ENCODE measurements at places on chromosomes 2 and 18. TPM values are rescaled to one million over a fixed set of nuclear protein-coding genes. Genes with fewer than 3 reads are reported as not detected.

DNA sequence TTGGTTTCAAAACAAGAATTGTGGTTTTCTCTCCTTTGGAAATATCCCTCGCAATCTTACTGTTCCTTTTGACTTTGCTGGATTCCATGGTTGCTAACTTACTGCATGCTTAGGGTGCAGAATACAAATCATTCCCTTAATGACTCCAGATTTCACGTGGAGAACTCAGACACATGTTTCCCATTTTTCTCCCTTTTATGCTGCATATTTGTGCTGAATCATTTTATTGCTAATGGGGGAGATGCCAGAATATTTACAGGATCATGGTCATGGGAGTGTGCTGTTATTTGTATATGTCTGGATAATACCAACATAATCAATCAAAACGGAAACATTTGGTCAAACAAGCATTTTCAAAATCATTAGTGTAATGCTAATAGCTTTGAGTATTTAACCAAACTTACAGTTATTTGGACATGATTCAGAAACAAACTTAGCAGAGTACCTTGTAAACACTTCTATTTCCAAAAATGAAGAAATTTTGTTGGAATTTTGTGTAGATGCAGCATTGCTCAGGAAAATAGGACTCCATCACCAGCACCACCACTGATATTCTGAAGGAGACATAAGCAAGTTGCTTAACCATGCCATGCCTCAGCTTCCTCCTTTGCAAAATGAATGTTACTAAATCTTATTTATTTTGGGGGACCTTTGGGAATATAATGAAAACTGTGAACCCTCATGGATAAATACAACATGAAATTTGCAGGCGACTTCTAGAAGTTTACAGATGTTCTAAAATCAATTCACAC, 122.5 kb upstream of the RND3 start:
- no peaks in the 10 kb centered on the region for H3K4me1 ChIP-seq
- no peaks in the 10 kb centered on the region for H3K27me3 ChIP-seq
- DNase-seq = no peak
- H3K36me3 ChIP-seq = no peaks in the 10 kb centered on the region

DNA sequence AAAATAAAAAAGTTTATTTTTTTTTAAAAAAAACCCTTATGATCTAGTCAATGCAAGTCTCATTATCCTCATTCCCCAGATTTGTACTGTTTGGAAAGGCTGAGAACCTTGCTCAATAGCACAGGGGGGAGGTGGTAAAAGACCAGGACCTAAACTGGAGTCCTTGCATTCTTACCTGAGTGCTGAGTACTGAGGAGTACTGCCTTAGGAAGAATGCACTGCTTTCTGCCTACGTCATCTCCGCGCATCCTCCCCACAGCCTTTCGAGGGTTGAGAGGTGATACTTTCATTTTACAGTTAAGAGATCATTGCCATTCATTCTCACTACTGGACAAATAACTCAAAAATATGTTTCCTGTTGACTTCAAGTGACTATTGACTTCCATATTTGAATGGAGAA, 73.8 kb downstream of the MAP3K20 start:
- no peaks in the 10 kb centered on the region for H3K36me3 ChIP-seq
- no peak overlapping the region for H3K27ac ChIP-seq
- no peaks in the 10 kb centered on the region for H3K4me1 ChIP-seq
- H3K4me3 ChIP-seq = no peak overlapping the region
- no peaks in the 10 kb centered on the region for H3K27me3 ChIP-seq

- H3K27me3 ChIP-seq = no peaks in the 10 kb centered on the region
- H3K4me3 ChIP-seq = no peak overlapping the region
- H3K36me3 ChIP-seq = no peaks in the 10 kb centered on the region
- no peak for DNase-seq
Observed at GRCh38 chr2:208222351-208222750, 32.5 kb downstream of the IDH1 start.

DNA sequence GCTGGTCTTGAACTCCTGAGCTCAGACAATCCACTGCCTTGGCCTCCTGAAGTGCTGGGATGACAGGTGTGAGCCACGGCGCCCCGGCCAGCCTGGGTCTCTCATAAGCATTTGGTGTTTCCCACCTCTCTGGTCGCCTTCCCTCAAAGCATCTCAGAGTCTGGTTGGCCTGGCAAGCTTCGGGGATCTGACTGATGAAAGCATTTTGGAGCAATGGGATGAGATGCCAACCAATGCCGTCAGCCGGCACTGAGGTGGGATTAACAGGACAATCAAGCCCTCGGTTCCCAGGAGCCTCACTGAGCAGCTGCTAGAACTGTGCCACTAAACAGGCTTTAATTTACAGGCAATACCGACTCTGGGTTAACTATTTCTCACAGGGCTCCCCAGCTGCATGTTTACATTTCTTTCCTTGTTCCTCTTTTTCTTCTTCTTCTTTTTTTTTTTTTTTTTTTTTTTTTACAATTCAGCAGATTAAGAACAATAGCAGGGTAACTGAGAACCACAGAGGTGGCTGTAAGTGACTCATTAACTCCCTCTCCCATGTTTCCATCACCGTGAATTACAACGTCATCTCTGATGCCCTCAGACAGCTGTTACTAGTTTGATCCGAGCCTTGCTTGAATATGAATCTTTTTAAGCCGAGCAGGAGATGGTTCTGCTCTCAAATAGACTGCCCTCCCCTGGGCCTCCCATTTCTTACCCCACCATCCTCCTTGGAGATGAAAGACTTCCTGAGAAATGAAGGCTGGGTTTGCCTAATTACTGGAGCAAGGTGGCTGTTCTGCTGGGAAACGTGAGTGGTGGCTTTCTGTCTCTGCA, 37.9 kb downstream of the ODC1 start:
- H3K27me3 ChIP-seq = no peaks in the 10 kb centered on the region
- peak overlapping the region; percentile 29 for H3K27ac ChIP-seq
- no peak for DNase-seq
- peaks cover 20% of the 10 kb centered on the region for H3K4me1 ChIP-seq
- no peak overlapping the region for H3K4me3 ChIP-seq

DNA sequence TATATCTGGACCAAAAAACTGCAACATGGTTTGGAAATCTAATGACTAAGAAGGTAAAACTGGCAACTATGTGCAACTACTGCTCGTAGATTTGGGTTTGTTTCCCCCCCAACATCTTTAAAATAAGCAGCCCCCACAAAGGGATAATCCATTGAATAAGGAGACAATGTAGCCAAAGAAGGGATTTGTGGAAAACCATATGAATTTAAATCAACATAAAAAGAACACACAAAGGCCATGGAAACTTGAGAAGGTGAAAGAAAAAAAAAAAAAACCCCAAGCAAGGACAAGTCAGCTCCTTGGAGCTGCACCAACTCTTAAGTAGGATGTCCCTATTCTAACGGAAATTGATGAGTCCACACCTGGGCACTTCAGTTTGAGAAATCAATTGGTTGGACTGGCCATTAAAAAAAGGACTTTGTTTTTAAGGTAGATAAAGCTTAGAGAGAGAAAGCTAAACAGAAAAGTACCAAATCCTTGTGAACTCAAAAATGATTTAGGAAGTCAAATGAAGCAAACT, 53.7 kb upstream of the ST8SIA5 start:
- no peak for DNase-seq
- H3K27ac ChIP-seq = no peak overlapping the region
- no peak overlapping the region for H3K4me3 ChIP-seq
- H3K27me3 ChIP-seq = no peaks in the 10 kb centered on the region
- H3K4me1 ChIP-seq = no peaks in the 10 kb centered on the region

Gene AQP12A
- total RNA-seq = 20.5 TPM

- H3K36me3 ChIP-seq = no peaks in the 10 kb centered on the region
- H3K27me3 ChIP-seq = no peaks in the 10 kb centered on the region
- no peak for DNase-seq
- no peak overlapping the region for H3K27ac ChIP-seq
- no peaks in the 10 kb centered on the region for H3K4me1 ChIP-seq
Observed at GRCh38 chr2:45833968-45834344, 182.5 kb downstream of the PRKCE start.

Gene OTOS
- total RNA-seq = not detected

DNA sequence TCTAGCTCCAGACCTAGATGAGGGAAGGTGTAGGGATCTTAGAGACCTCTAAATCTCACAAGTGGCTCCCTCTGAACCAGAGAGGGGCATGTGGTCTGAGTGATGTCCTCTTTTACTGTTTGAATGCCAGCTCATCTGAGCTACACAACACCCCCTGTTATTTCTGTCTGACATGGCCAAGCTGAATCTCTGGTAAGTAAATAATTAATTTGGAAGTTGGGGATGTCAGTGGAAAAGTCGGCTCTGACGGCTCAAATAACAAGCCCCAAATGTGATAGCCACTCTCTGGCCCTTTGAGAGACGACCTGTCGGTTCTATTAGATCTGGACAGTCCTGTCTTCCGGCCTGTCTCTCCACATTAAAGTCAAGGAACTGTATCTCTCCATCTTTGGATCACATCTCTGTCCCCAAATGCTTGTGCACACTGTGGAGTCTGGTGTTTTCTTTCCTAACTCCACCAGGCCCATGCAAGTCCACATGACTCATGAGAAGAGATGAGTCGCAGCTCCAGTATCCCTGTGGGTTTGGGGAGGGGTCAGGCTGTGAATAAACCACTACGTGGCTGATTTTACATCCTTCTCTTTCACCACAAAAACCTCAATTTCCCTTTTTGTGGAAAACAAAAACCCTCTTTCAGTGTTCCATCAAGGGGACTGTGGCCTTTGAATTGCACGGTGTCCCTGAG, 52.5 kb downstream of the SETBP1 start:
- no peaks in the 10 kb centered on the region for H3K27me3 ChIP-seq
- DNase-seq = no peak
- no peaks in the 10 kb centered on the region for H3K36me3 ChIP-seq
- H3K27ac ChIP-seq = no peak overlapping the region

Gene CDKL4
- total RNA-seq = 0.64 TPM

- no peaks in the 10 kb centered on the region for H3K36me3 ChIP-seq
- no peak within 1 kb of the TSS for H3K27ac ChIP-seq
- peaks cover 81% of the 10 kb centered on the region for H3K27me3 ChIP-seq
- H3K4me1 ChIP-seq = no peaks in the 10 kb centered on the region
- peak; percentile 48 for DNase-seq
Observed at GRCh38 chr2:176115883-176116813, at the start of gene HOXD10. TSS of gene HOXD10 (plus strand) at chr2:176116778. CDS start at chr2:176116834, 56 bp downstream.

Gene KLF7
- total RNA-seq = 4.7 TPM

Gene PRKAG3
- total RNA-seq = not detected

Gene MC5R
- not detected for total RNA-seq
